ENCODE measurements at places on chromosomes 3 and 15. TPM values are rescaled to one million over a fixed set of nuclear protein-coding genes. Genes with fewer than 3 reads are reported as not detected.

GRCh38 chr3:100149713-100150415 lies 35.6 kb upstream of the FILIP1L start:
- DNase-seq, result no peak

DNA sequence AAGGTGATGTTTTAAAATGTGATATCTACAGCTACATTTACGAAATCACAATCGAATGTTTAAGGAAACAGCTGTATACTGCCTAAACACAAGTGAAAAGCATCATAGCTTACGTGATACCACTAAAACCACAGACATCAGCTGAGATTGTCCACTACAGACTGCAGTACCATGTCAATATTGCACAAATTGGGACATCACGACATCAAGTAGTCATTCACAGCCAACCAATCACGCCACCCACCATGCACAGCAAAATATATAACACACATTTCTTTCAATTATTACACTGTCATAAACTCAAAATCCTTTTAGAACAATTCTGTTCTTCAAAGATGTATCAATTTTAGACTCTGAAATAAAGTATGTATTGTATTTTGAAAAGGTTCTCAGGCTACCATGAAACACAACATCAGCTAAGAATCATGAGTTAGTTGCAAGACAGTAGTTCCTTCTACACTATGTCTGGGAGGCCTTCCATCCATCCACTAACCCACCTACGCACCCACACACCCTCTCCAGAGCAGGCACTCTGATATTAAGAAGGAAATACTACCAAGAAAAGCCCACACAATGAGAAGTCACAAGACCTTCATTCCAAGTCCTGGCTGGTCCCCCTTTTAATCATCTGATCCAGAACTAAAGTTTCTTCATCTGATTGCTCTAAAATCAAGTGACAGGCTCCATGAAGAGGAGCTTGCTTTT lies 3.1 kb downstream of the DMXL2 start:
- no peak for DNase-seq

GRCh38 chr3:100634493-100635272 lies 25.3 kb downstream of the ADGRG7 start:
- peak; percentile 67 for DNase-seq

- no peak for DNase-seq
Observed at GRCh38 chr3:13532085-13532484, 16.8 kb upstream of the FBLN2 start.

DNA sequence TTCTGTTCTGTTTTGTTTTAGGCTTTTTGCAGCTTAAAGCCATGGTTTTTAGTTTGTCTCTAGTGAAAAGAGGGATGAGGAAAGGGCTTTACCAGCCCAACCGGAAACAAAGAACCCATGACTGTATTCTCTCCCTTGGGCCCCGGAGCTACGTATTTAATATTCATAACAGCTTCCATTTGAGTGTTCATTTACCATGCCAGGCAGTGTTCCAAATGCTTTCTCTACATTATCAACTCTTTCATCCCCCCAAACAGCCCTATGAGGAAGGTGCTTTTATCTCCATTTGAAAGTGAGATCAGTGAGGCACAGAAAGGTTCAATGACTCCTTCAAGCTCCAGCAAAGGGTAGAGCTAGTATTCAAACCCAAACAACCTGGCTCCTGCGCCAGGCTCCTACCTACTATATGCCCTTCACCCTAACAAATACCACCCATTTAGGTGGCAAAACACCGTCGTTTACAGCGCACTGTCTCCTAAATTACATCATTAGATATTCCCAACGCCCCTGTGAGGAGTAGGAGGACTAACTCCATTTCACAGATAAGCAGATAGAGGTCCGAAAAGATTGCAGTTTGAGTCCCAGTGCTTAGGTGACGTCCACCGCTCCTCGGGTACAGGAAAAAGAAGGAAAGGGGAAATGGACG lies 27.9 kb downstream of the GTPBP8 start:
- DNase-seq, result peak; percentile 11

GRCh38 chr3:174859114-174859735 lies at the start of gene NAALADL2:
TSS of gene NAALADL2 (plus strand) at chr3:174859334.
- DNase-seq, result no peak

DNA sequence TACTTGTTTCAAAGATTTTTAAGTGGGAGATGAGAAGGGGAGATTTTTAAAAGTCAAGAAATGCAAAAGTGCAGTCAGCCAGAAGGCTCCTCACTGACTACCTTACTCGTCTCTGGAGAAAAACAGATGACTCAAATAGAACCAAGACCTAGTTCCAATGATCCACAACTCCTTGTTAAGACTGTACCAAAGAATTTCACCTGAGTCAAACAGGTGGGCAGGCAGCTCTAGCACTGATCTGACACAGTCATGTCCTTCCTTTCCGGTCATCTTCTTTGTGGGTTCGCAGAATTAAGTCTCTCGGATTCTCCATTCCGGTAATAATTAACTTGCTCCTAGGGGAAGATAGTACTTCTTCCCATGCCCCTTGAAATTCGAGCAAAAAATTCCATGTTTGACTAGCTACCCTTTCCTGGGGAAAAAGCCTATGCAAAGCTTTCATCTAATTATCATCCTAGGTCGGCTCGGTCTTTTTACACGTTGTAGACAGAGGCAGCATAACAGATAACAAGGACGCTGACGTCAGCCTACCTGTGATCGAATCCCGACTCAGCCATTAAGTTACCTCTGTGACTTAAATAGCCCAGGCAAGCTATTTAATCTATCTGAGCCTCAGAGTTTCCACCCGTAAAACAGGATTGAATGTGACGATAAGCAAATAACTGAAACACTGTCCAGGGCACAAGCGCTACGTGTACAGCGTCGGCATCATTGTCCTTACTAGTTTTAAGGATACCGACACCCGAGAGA lies 758 bp downstream of the SELENOK start:
- peak; percentile 80 for DNase-seq

- DNase-seq, result no peak
Observed at GRCh38 chr3:22496641-22497040, 706.5 kb upstream of the UBE2E2 start.

- DNase-seq, result no peak
Observed at GRCh38 chr3:69647511-69648110, 91.7 kb upstream of the MITF start.

DNA sequence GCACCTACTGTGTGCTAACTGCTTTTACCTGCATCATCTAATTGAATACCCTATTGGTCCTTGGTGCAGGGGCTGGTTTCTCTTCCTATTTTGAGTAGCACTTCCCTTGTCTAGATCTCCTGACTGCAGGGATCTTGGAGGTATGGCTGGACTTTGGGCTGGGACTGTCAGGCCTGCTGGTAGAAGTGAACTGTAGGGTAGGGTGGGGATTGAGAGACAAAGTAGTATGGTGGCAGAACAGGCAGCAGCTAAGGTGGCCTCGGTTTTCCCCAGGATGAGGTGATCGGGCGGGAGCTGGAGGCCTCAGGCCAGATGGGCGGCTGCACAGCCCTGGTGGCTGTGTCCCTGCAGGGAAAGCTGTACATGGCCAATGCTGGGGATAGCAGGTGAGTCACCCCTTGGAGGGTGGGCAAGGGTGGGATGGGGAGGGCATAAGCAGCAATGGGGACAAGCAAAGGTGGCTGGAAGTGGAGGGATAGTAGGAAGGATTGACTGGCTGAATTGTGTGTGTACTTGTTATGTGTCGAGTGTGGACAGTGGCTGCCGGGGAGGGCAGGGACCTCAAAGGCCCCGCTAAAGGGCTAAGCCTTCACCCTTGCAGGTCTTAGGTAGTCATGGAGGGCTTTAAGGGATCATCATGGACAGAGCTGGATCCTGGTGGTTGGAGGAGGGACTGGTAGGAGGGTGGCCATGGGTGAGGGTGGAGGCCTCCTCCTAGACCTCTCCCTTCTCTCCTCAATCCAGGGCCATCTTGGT lies 2.0 kb downstream of the PPM1M start:
- DNase-seq, result no peak

- DNase-seq, result no peak
Observed at GRCh38 chr3:171772427-171773056, 37.7 kb downstream of the PLD1 start.

GRCh38 chr3:122679882-122680474 lies 661 bp upstream of the PARP14 start:
- no peak for DNase-seq

GRCh38 chr3:151501171-151501922 lies 40.5 kb upstream of the IGSF10 start:
- no peak for DNase-seq

The LRRC31 gene
- total RNA-seq, result not detected

The SCAMP5 gene
- total RNA-seq, result 18.1 TPM

The CPN2 gene
- not detected for total RNA-seq

The RETNLB gene
- not detected for total RNA-seq

The CFAP91 gene
- not detected for total RNA-seq

The BTLA gene
- total RNA-seq, result not detected

The AADACL2 gene
- not detected for total RNA-seq

All from dermis microvascular lymphatic vessel endothelial cell (primary cell).